ENCODE measurements at places on chromosomes 16 and 17. TPM values are rescaled to one million over a fixed set of nuclear protein-coding genes. Genes with fewer than 3 reads are reported as not detected.

The C17orf50 gene
- total RNA-seq = not detected

The EVI2B gene
- total RNA-seq = 9.9 TPM

The TMEM88 gene
- total RNA-seq = 1.5 TPM

The MFSD6L gene
- total RNA-seq = not detected

The KIF18B gene
- total RNA-seq = 55.4 TPM

The RAMP2 gene
- total RNA-seq = not detected

The SEPTIN12 gene
- not detected for total RNA-seq

The CCL14 gene
- total RNA-seq = not detected

The TSPAN10 gene
- total RNA-seq = not detected

The CCL17 gene
- not detected for total RNA-seq

The AATK gene
- total RNA-seq = 0.32 TPM

The TSR1 gene
- 51.5 TPM for total RNA-seq

The HYDIN gene
- not detected for total RNA-seq

The MGAT5B gene
- 0.19 TPM for total RNA-seq

The TMEM235 gene
- not detected for total RNA-seq

The G6PC1 gene
- total RNA-seq = not detected

The SLC4A1 gene
- total RNA-seq = not detected

The CALCOCO2 gene
- 78.2 TPM for total RNA-seq

The SLC25A19 gene
- total RNA-seq = 47.5 TPM

The CCNF gene
- total RNA-seq = 73.5 TPM

The TNFRSF13B gene
- not detected for total RNA-seq

The CTF1 gene
- 0.21 TPM for total RNA-seq

The CYGB gene
- not detected for total RNA-seq

The XYLT1 gene
- 3.3 TPM for total RNA-seq

The NKIRAS2 gene
- total RNA-seq = 12.4 TPM

The PRPSAP2 gene
- total RNA-seq = 31.1 TPM

The ZNF48 gene
- 5.3 TPM for total RNA-seq

The TMC7 gene
- not detected for total RNA-seq

The CDR2L gene
- 0.93 TPM for total RNA-seq

The PRSS8 gene
- not detected for total RNA-seq

The ASGR1 gene
- 1.5 TPM for total RNA-seq

The SSTR5 gene
- total RNA-seq = not detected

The TMEM238L gene
- total RNA-seq = not detected

The NOG gene
- 2.6 TPM for total RNA-seq

The CHST5 gene
- 0.10 TPM for total RNA-seq

The PRAC1 gene
- total RNA-seq = not detected

The ODAD4 gene
- 0.79 TPM for total RNA-seq

The KRT28 gene
- not detected for total RNA-seq

The TBX6 gene
- total RNA-seq = 3.6 TPM

The CA7 gene
- total RNA-seq = not detected

The RGS11 gene
- 0.10 TPM for total RNA-seq

The USH1G gene
- total RNA-seq = not detected

Measured in activated naive CD4-positive, alpha-beta T cell treated with anti-CD3 and anti-CD28 coated beads for 36 hours (primary cell).